ENCODE measurements at places on chromosomes 3 and 15.
A peak's percentile ranks its signal among the peaks of the same experiment; 100 is the strongest.

DNA sequence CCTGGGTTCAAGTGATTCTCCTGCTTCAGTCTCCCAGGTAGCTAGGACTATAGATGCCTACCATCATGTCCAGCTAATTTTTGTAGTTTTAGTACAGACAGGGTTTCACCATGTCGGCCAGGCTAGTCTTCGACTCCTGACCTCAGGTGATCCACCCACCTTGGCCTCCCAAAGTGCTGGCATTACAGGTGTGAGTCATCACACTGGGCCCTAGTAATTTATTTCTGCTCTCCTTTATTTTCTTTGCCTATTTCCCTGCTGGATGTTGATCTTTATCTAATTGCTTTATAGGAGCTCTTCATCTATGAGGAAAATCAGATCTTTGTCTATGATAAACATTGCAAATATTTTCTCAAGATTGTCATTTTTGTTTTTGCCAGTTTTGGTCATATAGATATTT lies 31.7 kb downstream of the UQCC5 start:
- DNase-seq = no peak

DNA sequence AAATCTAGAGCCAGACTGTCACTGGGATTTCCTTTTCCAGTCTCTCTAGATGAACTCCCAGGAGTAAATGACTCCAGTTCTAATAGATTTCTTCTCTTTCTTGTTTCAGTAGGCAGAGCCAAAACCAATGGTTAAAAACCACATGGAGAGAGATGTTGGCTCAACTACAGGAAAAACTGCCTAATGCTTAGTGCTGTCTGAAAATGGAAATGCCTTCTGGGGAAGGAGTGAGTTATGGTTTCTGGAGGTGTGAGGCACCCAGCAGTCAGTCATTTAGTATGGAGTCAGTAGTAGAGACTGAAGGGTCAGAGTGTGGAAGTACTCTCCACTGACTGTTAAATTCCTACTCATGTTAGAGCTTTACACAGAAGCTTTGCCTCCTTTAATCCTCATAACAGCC lies 136.7 kb downstream of the CCNL1 start:
- DNase-seq = no peak

GRCh38 chr15:62212741-62213140 lies 47.7 kb upstream of the C2CD4B start:
- no peak for DNase-seq

DNA sequence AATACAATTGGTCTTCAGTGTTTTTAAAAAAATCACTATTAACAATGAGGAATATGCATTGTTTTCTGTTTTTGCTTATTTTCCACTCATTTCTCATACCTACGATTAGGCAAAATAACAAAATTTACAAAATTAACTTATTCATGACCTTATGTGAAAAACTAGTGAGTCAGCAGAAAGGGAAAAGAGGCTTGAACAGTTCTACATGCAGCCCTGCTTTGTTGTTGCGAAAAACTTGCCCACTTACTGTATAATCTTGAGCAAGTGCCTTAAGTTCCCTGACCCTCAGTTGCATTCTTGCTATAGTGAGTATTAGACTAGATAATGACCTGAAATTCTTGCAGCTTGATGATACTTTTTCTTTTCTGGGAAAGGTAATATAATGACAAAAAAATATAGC lies 551.1 kb upstream of the BCHE start:
- no peak for DNase-seq

DNA sequence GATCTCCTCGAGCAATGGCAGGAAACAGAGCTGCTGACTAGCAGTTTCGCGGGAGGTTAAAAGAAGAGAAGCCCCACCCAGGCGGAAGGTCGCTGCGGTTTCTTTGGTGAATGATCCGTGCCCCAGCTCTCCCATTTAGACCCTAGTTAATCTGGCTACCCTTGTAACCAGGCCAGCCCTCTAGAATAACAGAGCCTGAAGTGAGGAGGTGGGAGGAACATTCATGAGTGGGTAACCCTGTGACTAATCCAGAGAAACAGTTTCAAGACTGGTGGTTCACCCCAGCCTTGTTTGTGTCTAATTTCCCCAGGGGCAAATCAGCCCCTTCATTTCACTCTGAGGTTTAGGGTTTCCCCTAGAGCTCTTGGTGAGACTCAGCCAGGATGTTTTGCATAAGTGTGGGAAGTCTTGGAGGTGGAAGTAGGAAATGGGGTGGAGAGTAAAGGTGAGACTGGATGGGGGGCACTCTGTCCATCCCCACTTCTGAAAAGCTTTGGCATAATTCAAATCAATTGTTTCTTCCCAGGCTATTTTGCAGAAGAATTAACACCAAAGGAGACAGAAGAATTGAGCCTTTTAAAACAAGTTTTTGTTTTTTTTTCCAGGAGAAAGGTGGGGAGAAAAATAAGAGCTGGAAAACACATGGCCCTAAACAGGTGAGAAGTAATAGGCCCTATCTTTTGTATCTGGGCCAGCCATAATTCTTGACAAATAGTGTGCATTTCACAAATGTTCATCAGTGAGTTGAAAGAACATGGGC lies 303.1 kb downstream of the RPLP1 start:
- peak; percentile 28 for DNase-seq

GRCh38 chr3:132682201-132682600 lies 22.1 kb downstream of the UBA5 start:
- DNase-seq = no peak

DNA sequence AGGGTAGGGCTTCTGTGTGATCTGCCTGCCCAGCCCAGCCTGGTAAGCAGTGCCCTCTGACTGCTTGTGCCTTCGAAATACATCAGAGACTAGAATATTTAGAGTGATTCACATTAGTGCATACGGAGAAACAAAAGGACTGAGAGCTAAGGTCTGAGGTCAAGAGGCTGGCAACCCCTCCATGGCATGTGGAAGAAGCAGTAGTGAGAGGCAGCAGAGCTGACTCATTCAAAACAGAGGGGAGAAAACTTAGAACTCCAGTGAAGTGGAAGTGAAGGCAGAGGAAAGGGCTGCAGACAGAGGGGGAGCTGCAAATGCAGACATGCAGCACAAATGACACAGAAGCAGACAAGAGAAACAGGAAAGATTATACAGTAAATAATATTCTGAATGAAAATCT lies 61.6 kb downstream of the ULK4 start:
- no peak for DNase-seq

- DNase-seq = no peak
Measured at GRCh38 chr3:127455541-127456450, 134.7 kb downstream of the TPRA1 start.

DNA sequence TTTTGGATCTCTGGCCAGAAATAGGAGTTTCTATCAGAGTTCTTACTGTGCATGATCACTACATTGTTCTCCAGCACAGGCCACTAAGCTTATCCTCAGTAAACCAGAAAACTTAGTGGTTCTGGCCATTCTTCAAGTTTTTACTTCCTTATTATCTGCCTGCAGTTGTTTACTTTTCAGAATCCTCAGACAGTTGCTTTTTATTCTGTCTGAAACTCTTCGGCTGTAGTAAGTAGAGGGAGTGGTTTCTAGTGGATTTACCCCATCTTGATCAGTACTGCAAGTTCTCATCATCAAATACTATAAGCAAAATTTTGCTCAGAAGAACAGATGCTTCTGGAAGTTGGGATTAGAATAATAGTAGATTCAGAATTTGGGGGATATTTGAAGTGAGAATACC lies 193.0 kb upstream of the RARB start:
- DNase-seq = no peak

- DNase-seq = no peak
Measured at GRCh38 chr15:50140983-50141382, 21.9 kb upstream of the ATP8B4 start.

DNA sequence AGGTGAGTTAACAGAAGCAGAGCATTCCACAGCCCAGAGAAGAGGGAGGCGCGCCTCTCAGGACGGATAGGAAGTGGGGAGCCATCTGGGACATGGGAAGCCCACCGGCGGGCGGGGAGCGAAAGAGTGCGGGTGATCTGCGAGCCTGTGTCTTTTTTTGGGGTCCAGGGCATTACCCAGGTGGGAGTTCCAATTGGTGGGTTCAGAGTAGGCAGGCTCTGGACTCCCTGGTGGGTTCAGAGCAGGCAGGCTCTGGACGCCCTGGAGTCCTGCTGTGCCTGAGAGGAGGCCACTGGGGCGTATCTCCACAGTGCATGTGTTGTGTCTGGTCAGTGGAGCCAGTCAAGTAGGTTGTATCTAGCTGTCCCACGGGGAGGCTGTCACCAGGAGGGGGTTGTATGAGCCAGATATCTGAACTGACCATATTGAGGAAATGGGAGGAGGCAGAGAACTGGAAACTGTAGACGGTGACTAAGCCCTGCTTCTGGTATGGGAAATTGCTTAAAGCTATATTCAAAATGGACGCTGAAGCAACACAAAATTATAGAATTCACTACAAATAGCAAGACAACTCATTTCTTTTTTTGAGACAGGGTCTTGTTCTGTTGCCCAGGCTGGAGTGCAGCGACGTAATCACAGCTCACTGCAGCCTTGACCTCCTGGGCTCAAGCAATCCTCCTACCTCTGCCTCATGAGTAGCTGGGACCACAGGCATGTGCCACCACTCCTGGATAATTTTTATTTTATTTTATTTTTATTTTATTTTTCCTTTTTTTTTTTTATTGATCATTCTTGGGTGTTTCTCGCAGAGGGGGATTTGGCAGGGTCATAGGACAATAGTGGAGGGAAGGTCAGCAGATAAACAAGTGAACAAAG lies 34.5 kb upstream of the CHST2 start:
- DNase-seq = no peak

- no peak for DNase-seq
Measured at GRCh38 chr3:62835554-62836236, 39.5 kb downstream of the CADPS start.
